ENCODE measurements at places on chromosomes 6 and 20.
A peak's percentile ranks its signal among the peaks of the same experiment; 100 is the strongest.

DNA sequence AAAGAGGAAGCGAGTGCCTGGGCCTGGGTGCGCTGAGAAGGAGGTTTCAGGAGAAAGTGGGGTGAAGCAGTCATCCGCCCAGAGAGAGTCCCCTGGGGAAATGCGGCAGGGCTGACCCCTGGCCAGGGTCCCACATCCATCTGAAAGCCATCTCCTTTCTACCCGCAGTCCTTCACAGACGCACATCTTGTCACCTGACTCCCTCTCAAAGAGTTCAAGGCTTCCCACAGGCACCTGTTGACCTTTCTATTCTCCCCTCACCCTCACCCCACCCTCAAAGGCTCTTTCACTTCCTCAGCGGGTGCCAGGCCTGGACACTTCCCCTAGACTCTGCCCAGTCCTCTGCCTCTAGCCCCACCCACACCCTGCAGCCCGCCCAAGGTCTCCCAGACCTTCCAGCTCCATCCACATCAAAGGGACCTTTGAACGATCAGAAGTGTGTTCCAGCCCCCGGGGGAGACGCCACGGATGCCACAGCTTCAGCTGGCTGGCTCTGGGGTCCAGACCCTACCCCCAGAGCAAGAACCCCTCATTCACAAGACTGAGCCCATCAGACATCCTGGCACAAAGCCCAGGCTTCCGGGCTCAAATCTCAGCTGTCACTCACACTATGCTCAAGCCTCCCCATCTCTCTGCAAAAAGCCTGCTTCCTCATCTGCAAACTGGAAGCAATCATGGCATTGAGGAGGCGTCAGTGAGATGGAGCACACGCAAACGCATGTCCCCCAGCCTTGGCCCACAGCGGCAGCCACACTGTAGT lies 2.1 kb downstream of the CTSZ start:
- DNase-seq = peak; percentile 39

DNA sequence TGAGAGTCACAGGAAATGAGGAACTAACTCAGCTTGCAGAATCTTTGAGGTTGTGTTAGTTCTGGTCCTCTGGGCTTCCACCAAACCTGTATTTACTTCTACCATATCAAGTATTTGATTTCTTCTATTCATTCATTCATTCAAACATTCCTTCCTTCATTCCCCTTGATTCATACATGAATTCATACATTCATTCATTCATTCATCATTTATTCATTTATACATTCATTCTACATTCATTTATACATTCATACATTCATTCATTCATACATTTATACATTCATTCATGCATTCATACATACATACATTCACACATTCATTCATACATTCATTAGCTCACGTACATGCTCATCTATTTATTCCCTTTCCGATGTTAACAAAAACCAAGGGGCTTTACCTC lies 120.3 kb downstream of the BMP7 start:
- no peak for DNase-seq

GRCh38 chr6:169868458-169868857 lies 117.0 kb downstream of the ERMARD start:
- DNase-seq = peak; percentile 50

DNA sequence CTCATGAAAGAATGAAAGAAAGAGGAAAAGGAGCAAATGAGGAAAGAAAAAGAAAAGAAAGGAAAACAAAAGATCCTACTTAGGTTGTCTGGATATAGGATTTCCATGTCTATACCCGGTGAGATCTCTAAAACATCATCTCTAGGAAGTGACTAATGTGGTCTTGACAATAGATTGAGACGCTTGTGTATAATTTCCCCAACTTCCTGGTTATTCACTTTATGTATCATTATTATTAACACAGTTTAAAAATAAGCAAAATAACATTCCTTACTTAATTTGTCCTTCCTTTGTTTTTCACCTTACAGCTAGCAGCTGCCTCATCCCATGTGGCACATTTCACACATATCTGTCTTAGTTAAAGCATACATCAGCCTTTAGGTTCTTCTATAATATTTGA lies 27.0 kb downstream of the LAMA4 start:
- no peak for DNase-seq

- peak; percentile 83 for DNase-seq
These were observed at the start of gene SNAI1 for GRCh38 chr20:49982346-49983122. SNAI1 (plus strand) TSS chr20:49982980; CDS start chr20:49983060, 80 bp downstream.

GRCh38 chr6:96152114-96152708 lies 136.4 kb downstream of the FUT9 start:
- DNase-seq = no peak

DNA sequence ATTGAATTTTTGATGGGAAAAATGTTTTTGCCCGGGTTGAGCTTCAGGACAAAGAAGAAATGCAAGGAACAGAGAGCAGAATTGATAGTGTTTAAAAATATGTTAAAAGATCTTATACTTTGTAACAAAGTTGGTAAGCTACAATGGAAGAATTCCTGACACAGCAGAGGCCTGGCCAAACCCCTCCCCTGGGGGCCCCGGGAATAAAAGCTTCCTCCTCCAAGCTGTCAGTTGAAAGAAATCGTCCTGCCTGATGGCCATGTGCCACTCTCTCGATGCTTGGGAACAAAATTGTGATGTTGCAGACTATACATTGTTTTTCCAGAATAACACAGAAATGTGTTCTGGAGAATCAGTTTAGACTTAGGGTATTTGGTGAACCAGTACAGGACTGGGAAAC lies 14.2 kb upstream of the TOX2 start:
- DNase-seq = no peak

DNA sequence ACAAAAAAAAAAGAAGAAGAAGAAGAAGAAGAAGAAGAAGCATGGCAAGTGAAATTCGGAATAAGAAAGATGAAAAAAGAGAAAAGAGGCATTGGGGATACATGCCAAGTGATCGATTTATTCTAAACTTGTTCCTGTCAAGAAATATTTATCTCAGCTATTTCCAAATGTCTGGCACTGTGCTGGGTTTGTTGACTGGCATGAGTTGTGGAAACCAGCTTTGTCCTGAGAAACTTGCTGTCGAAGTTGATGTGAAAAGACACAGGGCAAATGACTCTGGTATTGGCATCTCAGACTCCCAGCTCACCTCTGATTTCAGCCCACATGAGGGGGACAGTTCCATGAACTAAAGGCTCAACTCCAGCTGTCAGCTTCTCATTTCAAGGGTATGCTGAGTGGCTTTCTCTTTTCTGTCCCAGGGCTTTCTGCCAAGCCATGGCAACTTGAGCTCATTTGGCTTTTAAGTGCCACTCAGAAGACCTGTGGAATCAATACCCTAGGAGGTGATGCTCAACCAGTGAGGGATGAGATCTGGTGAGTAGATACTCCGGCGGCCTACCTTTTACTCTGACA lies 253.3 kb upstream of the JAG1 start:
- no peak for DNase-seq

All from activated CD4-positive, alpha-beta T cell treated with anti-CD3 and anti-CD28 coated beads, Interleukin-10, Interleukin-2, amounts not matched to agents 100 ng/mL and 50 ng/mL, durations not matched to agents 16 hours and 8 hours (primary cell).